Osteoblast (primary cell): ENCODE measurements at places on chromosomes 6 and 20. TPM values are rescaled to one million over a fixed set of nuclear protein-coding genes. Genes with fewer than 3 reads are reported as not detected.

The EPPIN gene
- total RNA-seq = not detected in 2 replicates

DNA sequence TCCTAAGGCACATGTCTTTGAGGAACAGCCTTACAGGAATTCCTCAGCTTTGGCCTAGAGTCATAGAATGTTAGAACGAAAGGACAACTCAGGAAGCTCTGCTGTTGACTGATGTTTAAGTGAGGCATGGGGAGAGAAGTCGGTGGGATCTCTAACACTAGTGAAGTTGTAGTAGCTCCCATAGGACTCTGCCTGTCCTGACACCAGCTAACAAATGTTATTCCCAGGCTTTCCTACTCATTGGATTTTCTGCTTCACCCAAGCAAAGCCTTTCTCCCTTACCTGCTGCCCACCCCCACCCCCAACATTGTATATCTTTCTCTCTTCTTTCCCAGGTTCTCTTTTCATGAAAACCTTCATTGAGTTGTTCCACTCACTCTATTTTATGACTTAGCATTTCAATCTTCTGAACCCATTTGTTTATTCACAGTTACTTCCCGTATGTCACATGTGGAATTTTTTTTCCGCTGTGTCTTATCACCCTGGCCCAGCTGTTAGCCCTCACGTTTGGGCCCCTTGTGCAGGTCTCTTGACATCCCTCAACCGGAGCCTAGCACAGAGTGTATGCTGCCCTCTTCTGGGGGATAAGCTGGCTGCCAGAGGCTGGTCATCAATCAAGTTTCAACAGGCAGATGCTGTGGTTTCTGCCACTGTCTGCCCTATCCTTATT is 39.2 kb upstream of the RNF8 start:
- H3K27me3 ChIP-seq = no peaks in the 10 kb centered on the region
- H3K27ac ChIP-seq = no peak overlapping the region
- peaks cover 49% of the 10 kb centered on the region for H3K36me3 ChIP-seq
- no peak overlapping the region for H3K4me3 ChIP-seq

The BTNL2 gene
- not detected in 2 replicates for total RNA-seq

DNA sequence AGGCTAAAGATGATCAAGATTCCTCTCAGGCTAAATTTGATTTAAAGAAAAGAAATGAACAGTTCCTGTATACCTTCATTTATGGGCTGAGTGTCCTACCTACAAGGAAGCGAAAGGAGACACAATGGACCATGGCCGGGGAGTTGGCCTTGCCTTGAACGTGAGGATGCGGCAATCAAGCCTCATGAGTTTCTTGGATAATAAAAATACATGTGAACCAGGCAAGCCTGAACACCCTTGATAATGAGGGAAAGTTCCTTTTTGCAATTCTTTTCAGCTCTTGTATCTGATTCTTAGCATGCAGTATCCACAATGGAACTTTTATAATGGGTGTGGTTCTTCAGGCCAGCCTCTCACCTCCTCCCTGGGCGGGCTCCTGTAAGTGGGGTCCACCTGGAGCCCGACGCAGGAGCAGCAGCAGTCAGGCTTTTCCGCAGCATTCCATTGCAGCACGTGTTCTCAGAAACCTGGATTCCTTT is 83.8 kb downstream of the RNASET2 start:
- H3K4me3 ChIP-seq = no peak overlapping the region
- DNase-seq = no peak
- no peaks in the 10 kb centered on the region for H3K4me1 ChIP-seq
- H3K36me3 ChIP-seq = no peaks in the 10 kb centered on the region

GRCh38 chr6:9628819-9629218 is 786.1 kb downstream of the TFAP2A start:
- no peak overlapping the region for H3K27ac ChIP-seq
- no peaks in the 10 kb centered on the region for H3K36me3 ChIP-seq
- H3K27me3 ChIP-seq = no peaks in the 10 kb centered on the region
- DNase-seq = no peak

The IL17A gene
- total RNA-seq = not detected in 2 replicates

GRCh38 chr20:24818056-24818455 is 131.0 kb upstream of the CST7 start:
- H3K27ac ChIP-seq = no peak overlapping the region
- no peaks in the 10 kb centered on the region for H3K4me1 ChIP-seq
- peak; percentile 13 for DNase-seq
- no peak overlapping the region for H3K4me3 ChIP-seq

The LY6G6C gene
- total RNA-seq = not detected in 2 replicates

GRCh38 chr6:5155906-5156305 is 70.8 kb downstream of the PPP1R3G start:
- no peaks in the 10 kb centered on the region for H3K27me3 ChIP-seq
- no peak overlapping the region for H3K27ac ChIP-seq
- H3K36me3 ChIP-seq = no peaks in the 10 kb centered on the region
- no peak overlapping the region for H3K4me3 ChIP-seq
- DNase-seq = no peak
- H3K4me1 ChIP-seq = peaks cover 19% of the 10 kb centered on the region

DNA sequence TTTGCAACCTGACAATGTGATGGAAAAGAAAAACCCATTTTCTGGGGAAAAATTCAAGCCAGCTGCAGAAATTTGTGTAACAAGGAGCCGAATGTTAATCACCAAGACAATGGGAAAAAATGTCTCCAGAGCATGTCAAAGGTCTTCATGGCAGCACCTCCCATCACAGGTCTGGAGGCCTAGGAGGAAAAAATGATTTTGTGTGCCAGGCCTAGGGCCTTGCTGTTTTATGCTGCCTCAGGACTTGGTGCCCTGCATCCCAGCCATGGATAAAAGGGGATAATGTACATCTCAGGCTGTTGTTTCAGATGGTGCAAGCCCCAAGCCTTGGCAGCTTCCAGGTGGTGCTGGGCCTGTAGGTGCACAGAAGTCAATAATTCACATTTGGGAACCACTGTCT is 747.7 kb downstream of the C6orf118 start:
- H3K4me1 ChIP-seq = no peaks in the 10 kb centered on the region
- no peak overlapping the region for H3K4me3 ChIP-seq
- no peak overlapping the region for H3K27ac ChIP-seq

- no peaks in the 10 kb centered on the region for H3K27me3 ChIP-seq
- no peak overlapping the region for H3K4me3 ChIP-seq
- peaks cover 21% of the 10 kb centered on the region for H3K36me3 ChIP-seq
- no peak overlapping the region for H3K27ac ChIP-seq
- H3K4me1 ChIP-seq = no peaks in the 10 kb centered on the region
- DNase-seq = peak; percentile 22
These were observed 13.8 kb downstream of the NQO2 start for GRCh38 chr6:3013486-3013885.

The EDN3 gene
- not detected in 2 replicates for total RNA-seq

The SLC17A1 gene
- total RNA-seq = not detected in 2 replicates

DNA sequence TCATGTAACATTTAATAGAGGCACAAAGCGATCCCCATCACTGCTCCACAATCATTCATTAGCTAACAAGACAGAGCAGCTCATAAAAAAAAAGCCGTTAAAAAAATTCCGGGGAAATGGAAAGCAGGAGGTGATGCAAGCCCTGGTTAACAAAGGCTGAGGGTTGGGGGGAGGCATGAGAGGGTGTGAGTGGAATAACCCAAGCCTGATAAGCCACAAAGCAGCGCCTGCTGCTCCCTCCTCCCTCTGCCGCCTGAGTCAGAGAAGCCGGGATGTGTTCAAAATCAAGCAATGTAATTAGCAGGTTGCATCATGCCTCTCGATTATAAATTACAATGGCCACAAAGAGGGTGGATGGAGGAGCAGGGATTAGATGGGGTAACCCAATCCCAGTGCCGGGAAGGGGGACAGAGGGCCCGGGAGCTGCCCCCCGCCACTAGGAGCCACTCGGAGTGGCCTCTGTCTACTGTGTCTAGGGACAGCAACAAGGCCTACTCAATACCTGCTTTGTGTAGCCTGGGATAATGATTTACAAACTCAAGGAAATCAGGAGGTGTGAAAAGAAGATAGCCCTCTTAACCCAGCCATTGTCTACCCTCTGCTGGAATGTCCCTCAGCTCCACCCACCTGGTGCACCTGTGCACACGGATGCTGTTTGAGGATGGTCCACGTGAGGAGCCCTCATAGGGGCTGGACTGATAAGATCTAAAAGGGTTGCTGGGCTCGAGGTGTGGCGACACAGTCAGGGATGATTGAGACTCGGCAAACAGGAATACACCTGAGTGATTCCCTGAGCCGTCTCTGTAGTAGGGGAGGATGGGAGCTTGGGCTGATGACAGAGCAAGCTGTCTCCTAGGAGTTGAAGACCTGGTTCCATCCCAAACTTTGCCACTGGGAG is 156.9 kb downstream of the VEGFA start:
- no peak overlapping the region for H3K4me3 ChIP-seq
- H3K27ac ChIP-seq = peak overlapping the region; percentile 10
- no peaks in the 10 kb centered on the region for H3K27me3 ChIP-seq
- no peaks in the 10 kb centered on the region for H3K36me3 ChIP-seq
- peaks cover 40% of the 10 kb centered on the region for H3K4me1 ChIP-seq
- DNase-seq = peak; percentile 93

The MYLK4 gene
- total RNA-seq = 0.36 and 0.88 TPM in 2 replicates

DNA sequence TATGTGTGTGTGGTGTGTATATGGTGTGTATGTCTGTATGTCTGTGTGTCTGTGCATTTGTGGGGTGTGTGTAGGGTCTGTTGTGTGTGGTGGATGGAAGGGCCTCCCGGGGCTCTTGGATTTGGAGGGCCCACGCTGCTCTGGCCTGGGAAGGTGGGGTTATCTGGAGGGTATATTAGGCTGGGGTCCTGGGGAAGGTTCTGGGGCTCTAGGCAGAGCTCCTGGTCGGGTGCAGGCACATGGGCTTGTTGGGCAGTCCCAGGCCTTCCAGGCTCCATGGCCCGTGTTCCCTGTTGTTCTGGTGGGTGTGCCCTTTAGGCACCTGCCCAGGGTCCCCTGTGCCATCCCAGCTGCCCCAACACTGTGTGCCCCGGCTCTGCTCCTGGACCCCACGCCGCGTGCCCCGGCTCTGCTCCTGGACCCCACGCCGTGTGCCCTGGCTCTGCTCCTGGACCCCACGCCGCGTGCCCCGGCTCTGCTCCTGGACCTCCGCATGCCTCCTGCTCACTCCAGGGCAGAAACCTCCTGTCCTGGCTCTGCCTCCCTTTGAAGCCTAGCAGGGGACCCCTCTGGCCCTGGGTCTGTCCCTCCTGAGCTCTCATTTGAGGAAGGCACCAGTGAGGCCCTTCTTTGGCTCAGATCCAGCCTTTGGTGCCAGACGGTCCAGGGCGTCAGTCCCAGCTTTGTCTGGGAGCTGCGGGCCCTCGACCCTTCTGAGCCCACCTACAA is 10.2 kb upstream of the MYT1 start:
- H3K27me3 ChIP-seq = no peaks in the 10 kb centered on the region
- H3K36me3 ChIP-seq = no peaks in the 10 kb centered on the region
- H3K27ac ChIP-seq = no peak overlapping the region
- peak; percentile 53 for DNase-seq
- no peaks in the 10 kb centered on the region for H3K4me1 ChIP-seq

DNA sequence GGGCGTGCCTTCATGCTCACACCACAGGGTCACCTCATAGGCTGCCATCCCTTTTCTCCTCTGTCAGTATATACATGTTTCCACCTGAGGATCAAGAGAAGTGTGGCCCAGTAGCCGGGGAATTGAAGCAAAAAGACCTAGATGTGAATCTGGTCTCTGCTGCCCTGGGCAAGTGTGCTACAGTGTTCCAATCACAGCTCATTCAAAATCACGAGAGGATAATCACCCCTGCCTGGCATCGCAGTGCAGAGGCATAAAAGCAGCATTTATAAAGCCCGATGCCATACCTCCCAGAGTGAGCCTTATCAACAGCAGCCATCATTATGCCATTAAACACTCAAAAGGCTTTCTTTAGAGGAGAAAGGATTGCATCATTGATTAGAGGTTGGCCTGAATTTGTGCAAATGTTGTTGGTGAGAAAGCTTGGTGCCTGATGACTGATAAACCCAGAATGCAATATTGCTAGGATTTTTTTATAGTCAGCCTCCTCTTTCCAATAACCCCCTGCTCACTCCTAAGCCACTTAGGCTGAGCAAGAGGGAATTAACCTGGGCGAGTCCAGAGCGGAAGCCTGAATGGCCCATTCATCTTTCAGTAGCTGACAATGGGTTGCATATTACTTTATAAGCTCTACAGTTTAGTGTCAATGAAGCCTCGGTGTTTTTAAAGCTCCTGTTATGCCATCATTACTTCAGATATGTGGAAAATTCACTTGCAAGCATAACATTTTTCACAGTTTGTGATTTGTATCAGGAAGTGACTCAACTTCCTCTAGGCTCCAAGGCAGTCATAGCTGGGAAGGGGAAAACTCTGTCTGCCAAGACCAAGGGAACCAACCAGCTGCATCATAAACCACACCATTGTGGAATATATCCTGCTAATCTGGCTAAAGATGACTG is 92.5 kb upstream of the NXT1 start:
- no peaks in the 10 kb centered on the region for H3K27me3 ChIP-seq
- H3K4me3 ChIP-seq = peak overlapping the region; percentile 9
- DNase-seq = peak; percentile 93
- H3K27ac ChIP-seq = peak overlapping the region; percentile 76
- H3K4me1 ChIP-seq = peaks cover 19% of the 10 kb centered on the region

DNA sequence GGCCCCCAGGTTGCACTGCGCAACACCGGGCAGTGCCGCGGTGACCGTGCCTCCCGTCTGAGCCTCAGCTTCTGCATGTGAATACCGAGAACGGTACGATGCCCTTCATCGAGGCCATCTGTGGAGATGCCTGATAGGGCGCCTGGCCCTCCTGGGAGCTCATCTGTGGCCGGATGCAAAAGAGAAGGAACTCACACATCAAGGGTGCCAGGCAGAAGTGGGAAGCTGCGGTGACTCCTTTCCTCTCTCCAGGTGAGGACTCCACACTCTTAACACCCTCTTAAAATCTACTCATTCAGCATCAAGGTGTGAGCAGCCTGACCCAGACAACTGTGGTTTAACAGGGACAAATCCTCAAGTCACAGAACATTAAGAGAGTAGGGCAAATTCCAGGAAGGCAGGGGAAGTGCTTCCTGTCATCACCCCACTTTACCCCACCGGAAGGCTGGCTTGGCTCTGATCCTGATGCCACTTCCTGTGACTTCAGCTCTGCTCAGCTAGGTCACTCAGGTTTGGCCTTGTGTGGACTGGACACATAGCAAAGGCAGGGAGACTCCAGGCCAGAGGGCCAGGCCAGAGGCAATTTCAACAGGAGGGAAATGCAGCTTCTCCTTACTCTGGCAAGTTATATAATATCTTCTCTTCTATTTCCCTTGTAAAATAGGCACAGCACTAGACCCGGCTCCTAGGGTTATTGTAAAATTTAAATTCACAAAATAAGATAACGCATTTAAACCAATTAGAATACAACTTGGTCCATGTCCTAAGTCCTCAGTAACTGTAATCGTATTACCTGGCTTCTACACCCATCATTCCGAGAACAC is 69.4 kb downstream of the CPNE5 start:
- H3K27me3 ChIP-seq = no peaks in the 10 kb centered on the region
- H3K4me3 ChIP-seq = no peak overlapping the region
- H3K27ac ChIP-seq = no peak overlapping the region
- H3K4me1 ChIP-seq = peaks cover 24% of the 10 kb centered on the region

DNA sequence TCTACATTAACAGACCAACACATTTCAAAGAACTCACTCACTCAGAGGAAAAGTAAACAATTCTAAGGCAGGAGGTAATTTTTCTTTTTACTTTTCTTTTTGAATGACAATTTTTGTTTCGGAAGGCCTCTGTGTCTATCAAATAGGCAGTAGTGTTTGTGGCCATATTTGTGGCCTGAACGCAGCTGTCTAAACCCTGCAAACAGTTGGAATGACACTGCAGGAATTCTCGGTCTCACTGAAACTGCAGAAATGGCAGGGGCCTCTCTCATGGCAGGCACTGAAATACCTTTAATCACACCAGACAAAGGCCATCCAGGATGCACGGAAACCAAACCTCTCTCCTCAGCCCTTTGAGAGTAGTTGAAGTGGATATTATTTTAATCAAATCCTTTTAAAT is 30.4 kb downstream of the FYN start:
- DNase-seq = no peak
- no peaks in the 10 kb centered on the region for H3K27me3 ChIP-seq
- peaks cover 6% of the 10 kb centered on the region for H3K36me3 ChIP-seq
- peak overlapping the region; percentile 15 for H3K4me3 ChIP-seq

The FNDC1 gene
- total RNA-seq = 24.2 and 34.2 TPM in 2 replicates
